CD8-positive, alpha-beta T cell (primary cell): ENCODE measurements at places on chromosomes 6 and 20.
A peak's percentile ranks its signal among the peaks of the same experiment; 100 is the strongest.

DNA sequence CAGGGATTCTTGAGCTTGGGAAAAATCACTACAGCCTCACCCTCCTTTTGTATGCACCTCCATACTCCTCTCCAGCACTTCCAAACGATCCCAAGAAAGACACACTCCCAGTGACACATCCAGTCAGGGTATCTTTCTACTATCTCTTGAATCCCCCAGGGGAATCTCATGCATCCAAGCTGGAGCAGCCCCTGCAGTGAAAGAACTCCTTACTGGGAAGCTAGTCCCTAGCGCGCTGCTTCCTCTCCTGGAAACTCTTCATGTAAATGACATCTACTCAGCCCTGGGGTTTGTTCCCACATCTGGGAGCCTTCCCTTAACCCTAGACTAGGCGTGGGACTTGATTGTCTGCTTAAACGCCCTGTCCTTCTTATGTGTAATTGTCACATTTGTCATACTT lies 329.1 kb upstream of the QKI start:
- no peak for DNase-seq

DNA sequence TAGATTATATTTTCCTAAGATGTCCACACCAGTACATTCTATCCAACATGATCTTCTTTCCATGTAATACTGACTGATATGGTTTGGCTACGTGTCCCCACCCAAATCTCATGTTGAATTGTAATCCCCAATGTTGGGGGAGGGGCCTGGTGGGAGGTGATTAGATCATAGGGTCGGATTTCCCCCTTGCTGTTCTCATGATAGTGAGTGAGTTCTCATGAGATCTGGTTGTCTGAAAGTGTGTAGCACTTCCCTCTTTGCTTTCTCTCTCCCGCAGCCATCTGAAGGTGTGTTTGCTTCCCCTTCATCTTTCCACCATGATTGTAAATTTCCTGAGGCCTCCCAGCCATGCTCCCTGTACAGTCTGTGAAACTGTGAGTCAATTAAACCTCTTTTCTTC lies 12.2 kb upstream of the HBS1L start:
- DNase-seq, result no peak

- no peak for DNase-seq
Measured at GRCh38 chr6:32604434-32604877, 14.8 kb upstream of the HLA-DRB1 start.

DNA sequence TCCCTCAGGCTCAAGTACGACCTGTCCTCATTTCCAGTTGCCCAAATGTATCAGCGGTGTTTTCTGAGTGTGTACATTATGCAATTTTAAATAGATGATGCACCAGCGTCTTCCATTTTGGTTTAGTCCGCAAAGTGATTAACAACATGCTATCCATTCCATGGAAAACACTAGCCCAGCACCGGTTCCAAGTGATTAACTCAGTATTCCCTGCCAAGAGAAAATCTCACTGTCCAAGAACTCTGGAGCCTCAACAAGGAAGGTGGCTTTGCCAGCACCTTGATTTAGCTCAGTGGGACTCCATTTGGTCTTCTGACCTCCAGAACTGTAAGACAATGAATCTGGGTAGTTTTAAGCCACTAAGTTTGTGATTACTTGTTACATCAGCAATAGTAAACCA lies 107.2 kb downstream of the FOXC1 start:
- DNase-seq, result no peak

DNA sequence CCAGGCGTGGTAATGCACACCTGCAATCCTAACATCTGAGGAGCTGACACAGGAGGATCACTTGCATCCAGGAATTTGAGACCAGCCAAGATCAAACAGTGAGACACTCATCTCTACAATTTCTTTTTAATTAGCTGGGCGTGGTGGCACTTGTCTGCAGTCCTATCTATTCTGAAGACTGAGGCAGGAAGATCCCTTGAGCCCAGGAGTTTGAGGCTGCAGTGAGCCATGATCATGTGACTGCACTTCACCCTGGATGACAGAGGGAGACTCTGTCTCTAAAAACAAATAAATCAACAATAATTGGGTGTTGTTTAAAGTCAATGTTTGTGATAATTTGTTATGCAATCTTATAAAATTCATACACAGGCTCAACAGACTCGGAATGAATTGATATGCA lies 18.0 kb upstream of the HLA-A start:
- DNase-seq, result no peak

- no peak for DNase-seq
Measured at GRCh38 chr6:155399745-155400653, 55.6 kb downstream of the NOX3 start.

GRCh38 chr6:132483779-132484679 lies 28.9 kb downstream of the STX7 start:
- no peak for DNase-seq

GRCh38 chr20:23151885-23152284 lies 65.8 kb upstream of the CD93 start:
- DNase-seq, result no peak

DNA sequence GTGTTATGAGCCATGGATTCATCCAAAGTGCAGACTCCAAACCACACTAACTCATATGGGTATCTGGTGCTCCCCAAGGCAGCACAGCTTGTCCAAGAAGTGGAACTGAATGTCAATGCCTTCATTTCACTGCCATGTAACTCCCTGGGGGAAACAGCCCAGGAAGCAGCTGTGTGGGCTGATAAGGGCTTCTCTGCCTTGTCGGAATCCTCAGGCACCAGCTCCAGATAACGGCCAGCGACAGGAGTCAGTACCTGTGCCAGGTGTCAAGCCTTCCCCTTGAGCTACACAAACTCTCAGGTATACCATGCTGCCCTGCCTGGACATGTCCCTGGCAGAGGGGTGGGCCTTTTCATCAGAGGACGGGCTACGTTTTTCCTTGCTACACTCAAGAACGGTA lies 751.9 kb upstream of the CHD6 start:
- no peak for DNase-seq

- peak; percentile 43 for DNase-seq
Measured at GRCh38 chr6:45586216-45587171, 208.8 kb upstream of the SUPT3H start.

DNA sequence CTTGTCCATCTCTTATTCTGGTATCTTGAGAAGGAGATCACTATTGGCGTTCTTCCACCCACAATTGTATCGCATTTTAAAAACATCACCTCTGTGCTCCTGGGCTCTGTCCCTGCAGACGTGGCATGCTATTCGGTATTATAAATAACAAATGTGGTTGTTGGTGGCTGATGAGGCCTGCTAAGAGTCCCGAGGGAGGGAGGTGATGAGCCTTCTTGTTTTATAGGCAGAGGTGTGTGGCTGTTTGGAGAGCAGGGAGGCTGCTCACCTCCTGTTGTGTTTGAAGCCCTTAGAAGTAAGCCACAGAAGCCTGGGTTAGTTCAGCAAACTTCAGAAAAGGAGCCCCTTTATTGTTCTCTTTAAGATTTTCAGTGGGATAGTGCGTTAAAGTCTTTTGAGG lies 15.6 kb downstream of the MANBAL start:
- no peak for DNase-seq

DNA sequence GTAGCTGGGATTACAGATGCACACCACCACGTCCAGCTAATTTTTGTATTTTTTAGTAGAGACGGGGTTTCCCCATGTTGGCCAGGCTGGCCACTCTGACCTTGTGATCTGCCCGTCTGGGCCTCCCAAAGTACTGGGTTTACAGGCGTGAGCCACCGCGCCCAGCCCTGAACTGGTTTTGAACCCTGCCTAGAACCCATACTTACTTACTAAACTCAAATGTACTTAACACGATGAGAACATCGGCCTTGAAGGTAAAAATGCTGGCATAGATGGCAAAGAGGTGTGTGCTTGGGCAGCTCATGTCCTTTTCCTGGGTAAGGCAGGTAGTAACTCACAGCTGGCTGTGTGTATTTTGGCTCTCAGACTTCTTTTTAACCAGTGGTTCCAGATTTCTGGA lies 3.2 kb upstream of the ARMC12 start:
- DNase-seq, result no peak

GRCh38 chr20:58228103-58228483 lies 360 bp downstream of the ANKRD60 start:
- no peak for DNase-seq

DNA sequence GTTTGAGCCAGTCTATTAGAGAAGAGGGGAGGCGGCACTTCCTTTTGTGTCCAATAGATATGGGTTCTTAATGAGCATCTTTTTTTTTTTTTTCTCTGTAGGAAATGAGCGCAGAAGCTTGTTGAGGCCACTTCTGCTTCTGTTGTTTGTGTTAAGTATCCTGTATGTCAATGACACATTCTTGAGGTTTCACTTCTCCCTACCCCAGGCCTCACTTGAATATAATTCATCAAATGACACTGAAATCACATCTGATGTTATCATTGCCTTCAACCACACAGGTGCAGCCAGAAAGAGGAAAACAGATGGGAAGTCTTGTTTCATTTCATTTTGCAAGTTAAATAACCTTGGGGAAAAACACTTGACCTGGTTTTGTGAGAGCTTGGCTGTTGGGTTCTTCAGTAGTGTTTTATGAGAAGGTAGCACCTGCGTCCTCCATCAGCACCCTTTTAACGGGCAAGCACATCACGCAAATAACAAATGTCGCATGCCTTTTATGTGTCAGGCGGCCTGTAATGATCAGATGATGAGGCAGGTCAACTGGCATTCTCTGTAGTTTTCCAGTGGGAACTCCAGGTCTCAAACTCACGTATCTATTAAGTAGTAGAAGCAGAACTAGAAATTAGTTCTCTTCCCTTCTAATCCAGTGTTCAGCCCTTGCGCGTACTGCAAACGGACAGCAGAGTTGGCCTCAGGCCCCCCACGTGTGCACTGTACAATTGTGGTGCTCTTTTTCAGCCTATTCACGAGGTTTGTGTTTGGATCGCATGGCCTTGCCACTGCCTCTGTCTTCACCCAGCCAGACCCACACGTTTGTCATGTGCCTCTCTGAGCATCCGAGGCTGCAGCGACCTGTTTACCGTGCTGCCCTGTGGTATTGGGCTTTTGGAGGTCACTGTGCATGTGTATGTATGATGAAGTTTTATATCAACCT lies 23.5 kb downstream of the PLEKHG1 start:
- no peak for DNase-seq

DNA sequence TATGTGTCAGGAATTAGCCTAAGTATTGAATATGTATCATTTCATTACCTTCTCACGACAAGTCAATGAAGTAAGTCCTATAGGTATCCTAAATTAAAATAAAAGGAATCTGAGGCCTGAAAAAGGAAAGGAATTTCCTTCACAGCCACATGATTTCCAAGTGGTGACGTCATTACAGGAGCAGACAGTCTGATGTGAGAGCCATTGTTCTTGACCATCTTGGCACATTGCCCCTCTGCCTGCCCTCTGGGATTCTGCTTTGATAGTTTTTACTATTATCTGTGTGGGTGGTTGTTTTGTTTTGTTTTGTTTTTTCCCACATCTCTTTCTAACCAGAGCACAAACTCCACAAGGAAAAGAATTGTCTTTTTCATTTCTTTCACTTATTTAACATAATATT lies 219.8 kb upstream of the UFL1 start:
- no peak for DNase-seq

GRCh38 chr6:25498505-25498904 lies 153.5 kb upstream of the SCGN start:
- no peak for DNase-seq

- DNase-seq, result no peak
Measured at GRCh38 chr20:54407459-54407858, 67.9 kb upstream of the DOK5 start.

GRCh38 chr6:44224029-44224964 lies 902 bp downstream of the SLC29A1 start:
- no peak for DNase-seq

- no peak for DNase-seq
Measured at GRCh38 chr20:41348430-41349172, 8.0 kb downstream of the LPIN3 start.

GRCh38 chr6:142378138-142378875 lies 76.5 kb downstream of the ADGRG6 start:
- no peak for DNase-seq

GRCh38 chr20:5969348-5969935 lies 19.0 kb downstream of the MCM8 start:
- no peak for DNase-seq

DNA sequence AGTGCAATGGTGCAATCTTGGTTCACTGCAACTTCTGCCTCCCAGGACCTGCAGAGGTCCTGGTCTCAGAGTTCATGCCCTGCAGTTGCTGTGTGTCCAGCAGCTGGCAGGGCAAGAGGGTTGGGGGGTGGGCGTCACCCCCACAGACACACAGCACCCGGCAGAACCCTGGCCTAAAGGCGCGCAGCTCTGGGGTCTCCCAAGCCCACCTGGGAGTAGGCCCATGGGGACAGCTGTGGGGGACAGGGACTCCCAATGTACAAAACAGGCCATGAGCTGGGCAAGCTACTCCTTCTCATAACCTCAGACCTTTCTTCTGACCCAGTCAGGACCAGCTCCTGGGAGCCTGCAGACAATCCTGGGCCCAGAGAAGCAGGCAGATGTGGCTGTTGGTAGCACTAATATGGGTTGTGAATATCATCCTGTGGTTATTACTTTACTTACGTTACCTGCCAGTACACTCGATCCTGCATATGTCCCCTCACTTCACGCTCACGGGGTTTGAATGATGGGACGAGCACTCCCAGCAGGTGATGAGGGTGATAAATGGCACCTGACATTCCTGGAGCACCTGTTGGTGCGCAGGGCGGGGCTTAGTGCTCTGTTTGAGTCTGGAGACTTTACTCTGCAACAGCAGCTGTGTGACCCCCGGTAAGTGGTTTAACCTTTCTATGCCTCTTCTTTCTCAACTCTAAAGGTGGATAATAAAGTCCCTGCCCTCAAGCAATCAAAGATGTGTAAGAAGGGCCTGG lies 39.9 kb upstream of the SULF2 start:
- no peak for DNase-seq

DNA sequence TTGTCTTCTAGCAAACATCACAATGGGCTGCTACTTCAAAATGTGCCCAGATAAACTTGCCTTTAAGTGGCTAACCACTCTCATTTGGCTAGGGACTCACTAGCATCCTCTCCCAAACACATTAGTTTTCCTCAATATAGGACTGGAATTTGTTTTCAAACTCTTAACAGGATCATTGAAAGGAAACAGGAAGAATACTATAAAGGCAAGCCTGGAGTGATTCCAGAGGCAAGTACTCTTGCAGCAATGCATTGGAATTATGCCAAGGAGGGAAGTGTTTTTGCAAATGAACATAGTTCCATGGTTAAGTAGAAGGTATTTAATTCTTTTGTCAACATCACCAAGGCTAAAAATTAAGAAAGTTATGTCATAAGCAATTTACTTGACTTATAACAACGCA lies 12.2 kb downstream of the EPHA7 start:
- DNase-seq, result no peak
